Smooth muscle cell of bladder (primary cell): ENCODE measurements at places on chromosomes 4 and X. TPM values are rescaled to one million over a fixed set of nuclear protein-coding genes. Genes with fewer than 3 reads are reported as not detected.

The CNGA1 gene
- not detected in 2 replicates for total RNA-seq

The HSFX2 gene
- 0.14 and 0.28 TPM in 2 replicates for total RNA-seq

The ATP6AP2 gene
- 147 and 196 TPM in 2 replicates for total RNA-seq

The F11 gene
- total RNA-seq: not detected in 2 replicates

The EFHC2 gene
- 0.28 and 0.46 TPM in 2 replicates for total RNA-seq

The GABRG1 gene
- total RNA-seq: not detected in 2 replicates

The KIT gene
- total RNA-seq: 0.37 and 0.43 TPM in 2 replicates

The GPC3 gene
- total RNA-seq: 1.9 and 2.6 TPM in 2 replicates

The LRAT gene
- under 0.01 and 0.18 TPM in 2 replicates for total RNA-seq

The SYP gene
- 0.14 and 0.18 TPM in 2 replicates for total RNA-seq

The TMSB15A gene
- 0.85 and 0.92 TPM in 2 replicates for total RNA-seq

The LONRF3 gene
- total RNA-seq: 0.28 and 1.8 TPM in 2 replicates

The LDB2 gene
- total RNA-seq: 36.5 and 44.7 TPM in 2 replicates

The KIF4A gene
- total RNA-seq: 1.6 and 1.8 TPM in 2 replicates

The PNMA6A gene
- 1.6 and 3.2 TPM in 2 replicates for total RNA-seq

The GAGE13 gene
- total RNA-seq: not detected in 2 replicates

The PARM1 gene
- 1.00 and 2.0 TPM in 2 replicates for total RNA-seq

The TLR10 gene
- not detected in 2 replicates for total RNA-seq

The CACNA1F gene
- not detected in 2 replicates for total RNA-seq

The MAPK10 gene
- 14.4 and 26.0 TPM in 2 replicates for total RNA-seq

The PRKG2 gene
- 4.6 and 5.7 TPM in 2 replicates for total RNA-seq

The ANKRD37 gene
- total RNA-seq: 3.7 and 25.8 TPM in 2 replicates

The PFKFB1 gene
- under 0.01 TPM in 1 of 2 replicates, not detected in the other for total RNA-seq

The SRPX2 gene
- total RNA-seq: 29.2 and 32.7 TPM in 2 replicates

The DACH2 gene
- total RNA-seq: 0.18 TPM in 1 of 2 replicates, not detected in the other

The GUCY1A1 gene
- 0.71 and 1.2 TPM in 2 replicates for total RNA-seq

The PPEF1 gene
- 0.18 and 0.85 TPM in 2 replicates for total RNA-seq

The SMIM10L2A gene
- 0.28 and 0.83 TPM in 2 replicates for total RNA-seq

The AFM gene
- not detected in 2 replicates for total RNA-seq

The ARR3 gene
- total RNA-seq: not detected in 2 replicates
